ENCODE measurements at places on chromosomes 5 and 9.

DNA sequence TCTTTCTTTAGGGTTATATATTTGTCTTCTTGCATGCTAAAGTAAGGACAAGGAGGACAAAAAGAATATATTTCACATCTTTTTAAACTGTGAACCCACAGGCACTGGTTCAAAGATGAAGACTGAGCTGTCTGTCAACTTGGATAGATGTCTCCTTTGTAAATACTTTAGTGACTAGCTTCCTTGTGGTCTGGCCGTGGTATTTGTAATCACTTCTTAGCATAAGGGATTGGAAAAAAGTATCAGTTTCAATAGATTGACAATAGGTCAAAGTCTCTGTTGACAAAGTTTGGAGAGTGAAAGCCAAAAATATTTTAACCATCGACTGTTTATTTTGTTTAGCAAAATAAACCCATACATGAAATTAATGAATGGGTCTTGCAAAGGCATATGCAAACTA lies 91.4 kb downstream of the TMEM167A start:
- no peak for DNase-seq

GRCh38 chr9:15612962-15613361 lies 60.1 kb downstream of the CCDC171 start:
- DNase-seq: no peak

DNA sequence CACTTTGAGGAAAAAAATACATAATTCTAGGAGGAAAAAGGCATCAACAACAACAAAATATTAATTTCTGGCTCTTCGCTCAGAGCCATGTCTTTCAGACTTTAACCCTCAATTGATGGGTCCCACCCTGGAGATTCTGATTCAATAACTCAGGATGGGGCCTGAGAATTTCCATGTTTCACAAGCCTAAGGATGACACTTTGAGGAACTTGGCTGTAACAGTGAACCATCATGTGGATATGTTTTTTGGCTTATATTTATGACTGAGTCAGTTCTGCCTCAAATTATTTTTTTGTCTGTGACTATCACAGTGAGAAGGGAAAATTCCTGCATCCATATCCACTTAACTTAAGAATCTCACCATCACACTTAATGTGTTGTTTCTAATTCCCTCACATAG lies 504.6 kb downstream of the RASEF start:
- DNase-seq: peak; percentile 44

DNA sequence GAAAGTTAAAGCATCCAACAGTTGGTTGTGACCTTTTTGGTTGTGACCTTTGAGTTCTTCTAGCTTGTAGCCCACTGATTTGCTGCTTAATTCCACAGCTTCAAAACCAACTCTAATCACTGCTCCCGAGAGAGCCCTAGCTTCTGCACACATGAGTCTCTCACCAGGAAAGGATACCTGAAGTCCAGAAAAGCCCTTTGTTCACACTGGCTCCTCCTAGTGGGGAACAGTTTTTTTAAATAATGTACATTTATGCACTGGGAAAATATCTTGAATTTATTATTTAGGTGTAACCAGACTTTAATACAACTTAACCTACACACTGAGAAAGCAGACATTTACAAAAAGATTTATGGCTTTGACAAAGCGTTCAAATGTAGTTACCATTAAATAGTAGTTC lies 120.2 kb upstream of the CCDC152 start:
- DNase-seq: no peak

GRCh38 chr5:139823757-139824355 lies 28.2 kb downstream of the PSD2 start:
- no peak for DNase-seq

GRCh38 chr9:123471843-123472570 lies 116.0 kb downstream of the CRB2 start:
- no peak for DNase-seq

DNA sequence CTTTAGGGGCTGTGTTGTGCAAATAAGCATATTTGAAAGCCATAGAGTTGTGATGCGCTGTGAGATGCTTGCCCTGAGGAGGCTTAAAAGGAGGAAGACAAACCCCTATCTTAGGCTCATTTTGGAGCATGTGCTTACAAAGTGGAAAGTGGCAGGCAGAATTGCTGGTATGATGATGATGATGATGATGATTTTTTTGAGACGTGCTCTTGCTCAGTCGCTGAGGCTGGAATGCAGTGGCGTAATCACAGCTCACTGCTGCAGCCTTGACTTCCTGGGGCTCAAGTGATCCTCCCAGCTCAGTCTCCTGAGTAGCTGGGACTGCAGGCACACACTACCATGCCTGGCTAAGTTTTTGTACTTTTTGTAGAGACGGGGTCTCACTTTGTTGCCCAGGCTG lies 1.7 kb downstream of the CNOT8 start:
- DNase-seq: peak; percentile 65

DNA sequence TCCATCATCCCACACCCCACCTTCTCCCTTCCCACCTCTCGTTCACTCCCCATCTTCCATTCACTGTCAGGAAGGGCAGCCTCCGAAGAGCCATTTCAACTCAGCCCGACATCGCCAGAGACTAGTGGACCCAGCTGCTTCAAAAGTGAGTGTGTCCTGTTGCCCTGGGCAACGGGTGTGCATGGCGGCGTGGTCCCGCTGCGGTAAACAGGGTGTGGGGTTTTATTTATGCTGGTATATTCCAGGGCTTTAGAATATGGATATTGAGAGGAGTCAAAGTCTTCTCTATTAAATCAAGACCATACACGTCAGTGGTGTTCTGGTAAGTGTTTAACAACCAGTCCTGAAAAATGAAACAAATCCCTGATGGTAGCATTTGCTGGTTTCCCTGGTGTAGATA lies 274.5 kb downstream of the MAST4 start:
- DNase-seq: no peak

GRCh38 chr5:14213813-14214585 lies 70.9 kb downstream of the TRIO start:
- DNase-seq: no peak

DNA sequence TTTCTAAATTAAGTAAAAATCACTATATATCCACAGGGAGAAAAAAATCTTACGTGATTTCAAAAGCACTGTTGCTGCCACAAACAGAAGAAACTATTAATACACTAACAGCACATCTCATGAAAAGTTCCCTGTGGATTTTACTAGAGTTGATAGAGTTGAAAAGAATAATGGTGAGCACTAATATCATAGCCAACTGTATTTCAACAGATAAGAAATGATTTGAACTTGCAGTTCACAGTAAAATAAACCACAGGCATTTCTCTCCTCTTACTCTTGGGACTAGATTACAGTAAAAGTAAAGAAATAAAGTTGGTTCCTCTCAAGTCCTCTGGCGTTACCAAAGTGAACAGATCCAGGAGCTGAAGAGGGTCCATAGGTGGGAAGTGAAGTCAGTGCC lies 27.9 kb downstream of the AGTPBP1 start:
- DNase-seq: no peak

DNA sequence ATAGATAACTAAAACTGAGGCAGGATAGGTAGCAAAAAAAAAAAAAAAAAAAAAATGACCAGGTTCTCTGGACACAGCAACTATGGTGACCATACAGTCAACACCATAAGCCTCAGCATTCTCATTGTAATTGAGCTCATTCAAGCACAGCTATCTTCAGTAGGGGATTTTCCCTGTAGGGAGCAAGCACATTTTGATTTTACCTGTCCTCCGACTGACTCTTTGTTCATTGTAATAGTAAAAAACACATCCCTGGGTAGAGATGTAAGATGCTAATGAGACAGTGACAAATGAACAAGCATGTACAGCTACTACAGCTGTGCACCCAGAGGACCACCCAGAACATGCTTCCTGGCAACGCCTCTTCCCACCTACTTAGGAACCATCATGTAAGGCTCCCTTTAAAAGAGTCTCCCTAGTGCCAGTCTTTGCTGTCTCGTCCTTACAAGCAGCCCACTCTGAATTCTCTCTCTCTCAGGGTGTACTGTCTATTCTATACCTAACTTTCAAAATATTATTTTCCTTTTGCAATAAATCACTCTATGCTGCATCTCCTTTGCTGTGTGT lies 65.0 kb upstream of the FBXW11 start:
- no peak for DNase-seq

- no peak for DNase-seq
These were observed 61.6 kb downstream of the CSNK1A1 start for GRCh38 chr5:149489605-149490037.

DNA sequence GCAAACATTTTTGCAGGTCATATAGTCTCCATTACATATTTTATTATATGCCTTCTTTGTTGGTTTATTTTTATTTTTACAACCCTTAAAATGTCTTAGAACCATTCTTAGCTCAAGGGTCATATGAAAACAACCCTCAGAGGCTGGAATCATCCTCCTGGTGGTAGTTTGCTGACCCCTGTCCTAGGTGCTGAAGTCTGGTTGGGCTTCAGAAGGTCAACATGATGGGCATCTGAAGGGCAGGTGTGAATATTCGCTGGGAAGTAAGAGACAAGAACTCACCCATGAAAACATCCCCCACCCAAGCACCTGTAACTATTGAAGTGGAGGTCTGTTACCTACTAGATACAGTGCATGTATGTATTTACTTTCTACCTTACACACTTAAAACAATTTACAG lies 75.4 kb downstream of the OSMR start:
- no peak for DNase-seq

DNA sequence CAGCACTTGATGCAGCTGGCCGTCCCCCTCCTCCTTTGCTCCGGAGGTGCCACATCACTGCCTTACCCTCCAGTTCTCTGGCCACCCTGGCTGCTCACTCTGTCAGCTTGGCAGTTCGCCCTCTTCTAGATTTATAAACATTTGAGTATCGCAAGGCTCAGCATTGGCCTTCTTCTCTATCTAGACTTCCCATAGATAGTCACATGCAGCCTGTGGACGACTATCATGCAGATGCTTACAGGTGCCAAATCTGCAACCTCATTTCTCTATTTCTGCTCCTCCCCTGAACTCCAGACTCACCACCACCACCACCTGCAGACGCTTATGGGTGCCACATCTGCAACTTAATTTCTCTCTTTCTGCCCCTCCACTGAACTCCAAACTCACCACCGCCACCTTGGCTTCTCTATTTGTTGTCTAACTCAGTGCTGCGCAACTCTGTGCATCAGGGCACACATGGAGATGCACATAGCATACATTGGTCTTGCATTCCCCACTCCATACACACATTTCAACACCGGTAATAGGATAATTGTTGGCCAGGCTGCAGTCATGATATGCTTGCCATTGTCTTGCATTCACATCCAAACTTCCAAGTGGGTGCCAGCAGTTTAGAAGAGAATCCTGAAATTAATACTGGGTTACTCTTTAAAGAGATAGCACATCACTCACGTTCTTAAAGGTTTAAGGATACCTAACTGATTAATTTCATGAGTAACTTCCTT lies 1.9 kb upstream of the DAP start:
- DNase-seq: no peak

DNA sequence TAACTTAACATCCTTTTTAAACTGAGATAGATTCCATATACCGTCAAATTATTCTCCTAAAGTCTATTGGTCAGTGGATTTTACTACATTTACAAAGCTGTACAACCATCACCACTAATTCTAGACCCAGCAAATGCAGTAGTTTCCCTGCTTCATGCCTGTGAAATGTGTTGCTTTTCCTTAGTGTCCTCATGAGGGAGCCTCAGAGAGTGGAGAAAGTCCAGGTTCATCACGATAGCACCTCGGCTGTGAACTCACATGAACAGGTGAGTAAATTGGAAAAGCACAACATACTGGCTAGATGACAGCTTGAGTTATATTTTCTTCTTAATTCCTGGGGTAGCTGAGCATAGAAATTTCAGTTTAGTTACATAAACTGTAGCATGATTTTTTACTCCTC lies 653.7 kb downstream of the MTRR start:
- no peak for DNase-seq

- no peak for DNase-seq
These were observed 49.7 kb downstream of the C5orf15 start for GRCh38 chr5:133918731-133919130.

DNA sequence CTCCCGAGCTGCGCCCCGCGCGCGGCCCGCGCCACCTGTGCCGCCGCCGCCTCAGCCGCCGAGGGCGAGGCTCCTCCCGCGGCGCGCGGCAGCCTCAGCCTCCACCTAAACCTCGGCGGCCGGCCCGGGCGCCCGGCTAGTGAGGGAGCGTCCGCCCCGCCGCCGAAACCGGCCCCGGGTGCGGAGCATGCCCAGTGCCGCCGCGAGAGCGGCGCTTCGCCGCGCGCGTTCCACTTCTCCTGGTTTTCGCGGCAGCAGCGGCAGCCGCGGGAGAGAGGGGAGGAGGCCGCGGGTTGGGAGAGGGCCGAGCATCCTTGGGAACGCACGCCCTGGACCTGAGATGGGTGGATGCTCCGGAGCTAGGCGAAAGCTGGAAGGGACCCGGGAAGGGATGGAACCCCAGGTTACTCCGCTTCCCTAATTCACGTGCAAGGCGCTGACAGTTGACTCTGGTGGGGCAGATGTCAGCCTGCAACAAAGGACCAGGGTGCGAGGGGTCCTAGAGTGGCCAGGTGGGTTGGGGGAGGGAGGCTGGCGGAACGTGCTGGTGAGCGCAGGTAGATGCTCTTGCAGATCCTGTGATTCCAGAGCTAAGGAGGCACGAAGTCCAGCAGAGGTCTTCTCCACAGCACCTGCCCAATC lies at the start of gene CTNND2:
Gene CTNND2, minus strand, starts transcription at position 182 of the 642 bp plus-strand sequence. CDS start 593 bp downstream, outside the sequence.
- DNase-seq: no peak

GRCh38 chr5:144731786-144732185 lies 561.1 kb downstream of the KCTD16 start:
- DNase-seq: no peak

- no peak for DNase-seq
These were observed 89.5 kb downstream of the NSUN2 start for GRCh38 chr5:6543346-6543730.

GRCh38 chr9:26205261-26205660 lies 527.0 kb upstream of the TUSC1 start:
- no peak for DNase-seq

DNA sequence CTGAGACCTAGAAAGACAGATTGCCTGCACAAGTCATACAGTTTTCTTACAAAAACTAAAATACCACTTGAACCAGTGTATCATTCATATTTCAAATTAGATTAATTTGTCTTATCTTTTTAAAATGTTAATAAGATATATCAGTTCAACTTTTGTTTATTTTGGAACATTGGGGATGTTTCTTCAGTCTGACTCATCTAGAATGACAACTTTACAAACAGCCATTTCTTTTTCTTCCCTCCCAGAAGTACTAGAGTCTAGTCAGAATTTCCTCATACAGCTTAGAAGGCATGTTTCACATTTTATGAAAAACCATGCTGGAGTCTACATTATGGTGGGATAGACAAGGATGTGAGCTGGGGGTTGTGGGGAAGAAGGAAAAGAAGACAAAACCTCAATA lies 262.5 kb downstream of the NFIB start:
- no peak for DNase-seq

GRCh38 chr9:36461323-36461722 lies 61.3 kb upstream of the RNF38 start:
- DNase-seq: no peak
